ENCODE measurements at places on chromosomes 3 and 15. TPM values are rescaled to one million over a fixed set of nuclear protein-coding genes. Genes with fewer than 3 reads are reported as not detected.

Gene SPTSSB
- total RNA-seq, result not detected

Gene SIDT1
- 14.6 TPM for total RNA-seq

GRCh38 chr3:173730391-173730790 lies 332.8 kb downstream of the NLGN1 start:
- DNase-seq, result no peak

- no peak for DNase-seq
These were observed 33.1 kb upstream of the CCDC50 start for GRCh38 chr3:191296041-191296541.

GRCh38 chr15:90957791-90958190 lies 3.1 kb downstream of the RCCD1 start:
- DNase-seq, result no peak

DNA sequence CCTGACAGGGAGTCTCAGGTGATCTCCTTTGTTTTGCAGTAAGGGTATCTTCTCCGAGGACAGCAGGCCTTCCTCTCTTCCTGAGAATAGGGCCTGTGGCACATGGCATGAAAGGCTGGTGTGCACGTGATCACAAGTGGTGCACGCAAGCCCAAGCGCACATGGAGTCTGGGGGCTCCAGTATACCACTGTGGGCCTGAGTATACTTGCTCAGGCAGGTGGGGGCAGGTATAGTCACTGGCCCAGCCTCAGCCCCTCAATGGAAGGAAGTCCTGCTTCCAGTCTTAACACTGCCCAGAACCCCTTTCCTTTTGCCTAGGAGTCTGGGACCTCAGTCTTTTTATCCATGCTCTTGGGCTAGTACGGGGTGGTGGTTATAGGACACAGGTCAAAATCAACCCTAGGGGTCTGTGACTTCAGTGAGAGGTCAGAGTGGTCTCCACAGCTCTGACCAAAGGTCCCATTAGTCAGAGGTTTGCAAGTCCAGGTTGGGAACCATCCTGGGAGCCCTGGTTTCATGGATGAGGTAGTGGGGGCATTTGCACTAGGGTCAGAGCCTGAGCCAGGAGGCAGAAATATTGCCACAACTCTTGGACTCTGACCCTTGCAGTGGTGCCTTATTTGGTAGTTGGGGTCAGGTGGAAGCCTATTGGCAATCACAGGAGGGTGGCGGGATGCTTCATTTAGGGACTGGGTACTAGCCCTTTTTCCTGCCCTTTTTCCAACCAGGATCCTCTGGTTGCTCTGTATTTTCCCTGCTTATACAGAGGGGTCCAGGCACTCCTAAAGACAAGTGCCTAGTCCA lies 823 bp upstream of the CCDC71 start:
- no peak for DNase-seq

- DNase-seq, result no peak
These were observed 230.2 kb downstream of the ZNF621 start for GRCh38 chr3:40754994-40755393.

GRCh38 chr3:14537590-14538450 lies 2.3 kb downstream of the GRIP2 start:
- DNase-seq, result no peak

GRCh38 chr3:16499351-16499750 lies 14.1 kb downstream of the RFTN1 start:
- DNase-seq, result no peak

All from activated naive CD4-positive, alpha-beta T cell treated with anti-CD3 and anti-CD28 coated beads for 36 hours (primary cell).